ENCODE measurements at places on chromosomes 7 and 10.

GRCh38 chr7:107027208-107027607 is 17.3 kb upstream of the PRKAR2B start:
- ATAC-seq: no peak

DNA sequence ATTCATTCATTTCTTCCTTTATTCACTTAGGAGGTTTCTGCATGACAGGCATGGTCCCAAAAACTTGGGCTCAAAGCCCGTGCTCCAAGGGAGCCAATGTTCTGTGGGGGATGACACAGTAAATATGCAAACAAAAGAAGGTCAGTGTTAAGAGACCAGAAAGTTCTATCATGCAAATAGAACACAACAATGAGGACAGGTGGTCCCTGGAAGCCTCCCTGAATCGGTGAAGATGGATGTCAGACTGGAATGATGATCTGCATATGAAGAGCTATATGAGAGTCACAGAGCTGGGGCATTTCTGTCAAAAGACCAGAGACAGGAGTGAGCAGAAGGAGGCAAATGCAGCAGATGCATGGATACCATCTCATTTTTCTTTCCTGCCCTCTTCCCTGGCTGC is 129.0 kb downstream of the ABCA13 start:
- ATAC-seq: no peak

DNA sequence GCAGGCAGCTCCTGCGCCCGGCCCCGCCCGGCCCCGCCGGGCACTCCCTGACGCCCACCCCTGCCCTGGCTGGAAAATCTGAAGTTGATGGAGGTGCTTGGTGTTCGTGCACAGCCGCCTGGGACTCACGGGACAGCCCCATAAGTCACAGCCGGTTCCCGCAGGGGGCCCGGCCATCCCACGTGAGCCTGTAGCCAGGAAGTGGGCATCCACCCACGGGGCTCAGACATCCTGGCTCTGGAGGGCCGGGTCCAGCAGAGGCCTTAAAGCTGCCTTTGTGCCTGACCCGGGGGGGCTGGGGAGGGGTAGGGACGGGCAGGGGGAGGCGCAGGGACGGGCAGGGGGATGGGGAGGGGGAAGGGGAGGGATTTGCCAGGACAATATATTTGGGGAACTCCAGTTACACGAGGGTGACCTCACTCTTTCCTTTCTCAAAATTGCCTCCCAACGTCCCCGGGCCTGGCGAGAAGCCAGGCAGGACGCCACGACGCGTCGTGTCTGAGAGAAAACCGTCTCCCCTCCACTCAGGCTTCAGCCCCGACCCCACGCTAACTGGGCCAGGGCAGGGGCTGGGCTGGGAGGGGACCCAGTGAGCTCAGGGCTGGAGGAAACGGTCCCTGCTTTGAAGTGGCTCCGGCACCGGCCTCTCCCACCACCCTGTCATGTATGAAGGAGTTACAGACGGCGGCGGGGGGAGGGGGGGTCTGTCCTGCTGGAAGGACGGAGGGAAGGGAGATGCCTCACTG is 82.1 kb upstream of the PDGFA start:
- ATAC-seq: peak; percentile 32

DNA sequence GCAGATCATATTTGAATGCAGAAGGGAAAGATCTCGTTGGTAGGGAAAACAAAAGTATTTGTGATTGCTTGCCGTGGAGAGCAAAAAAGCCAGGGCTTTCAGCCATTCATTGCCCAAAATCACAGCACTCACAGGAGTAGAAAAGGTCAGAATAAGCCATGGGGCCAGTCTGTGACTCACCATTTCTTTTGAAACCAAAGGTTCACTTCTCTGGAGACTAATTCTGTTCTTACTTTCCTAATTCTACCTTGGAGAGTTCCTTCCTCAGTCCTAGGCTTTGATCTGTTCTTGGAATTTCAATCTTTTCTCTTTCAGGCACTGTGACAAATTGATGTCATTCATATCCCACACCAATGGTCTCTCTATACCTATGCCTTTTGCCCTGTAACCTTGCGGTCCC is 54.1 kb upstream of the FAM180A start:
- peak; percentile 48 for ATAC-seq

- ATAC-seq: no peak
Measured at GRCh38 chr7:129569326-129569725, 42.2 kb upstream of the NRF1 start.

- ATAC-seq: no peak
Measured at GRCh38 chr10:29749150-29749549, 114.4 kb upstream of the SVIL start.

DNA sequence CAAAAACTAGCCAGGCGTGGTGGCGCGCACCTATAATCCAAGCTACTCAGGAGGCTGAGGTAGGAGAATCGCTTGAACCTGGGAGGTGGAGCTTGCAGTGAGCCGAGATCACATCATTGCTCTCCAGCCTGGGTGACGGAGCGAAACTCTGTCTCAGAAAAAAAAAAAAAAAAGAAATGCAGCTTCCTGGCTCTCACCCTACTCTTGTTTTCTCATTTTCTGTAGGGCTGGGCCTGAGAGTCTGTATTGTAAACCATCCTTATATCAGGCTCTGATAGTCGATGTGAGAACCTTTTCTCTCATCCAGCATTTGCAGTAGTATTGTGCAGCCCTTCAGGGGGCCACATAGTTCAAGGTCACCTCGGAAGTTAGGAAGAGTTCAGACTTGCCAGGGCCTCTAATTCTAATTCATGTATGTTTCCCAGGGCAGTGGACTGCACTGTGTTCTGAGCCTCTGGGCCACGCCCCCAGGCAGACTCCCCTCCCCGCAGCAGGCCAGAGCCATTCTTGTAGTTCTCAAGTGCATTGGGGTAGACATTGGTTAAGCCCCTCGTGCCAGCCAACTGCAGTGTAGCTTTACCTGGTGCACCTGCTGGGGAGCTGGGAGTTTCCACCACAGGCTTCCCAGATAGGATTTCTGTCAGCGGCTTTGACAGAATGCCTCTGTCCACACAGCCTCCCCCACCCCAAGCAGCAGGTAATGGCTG is 38.3 kb upstream of the PDCD4 start:
- peak; percentile 1 for ATAC-seq

DNA sequence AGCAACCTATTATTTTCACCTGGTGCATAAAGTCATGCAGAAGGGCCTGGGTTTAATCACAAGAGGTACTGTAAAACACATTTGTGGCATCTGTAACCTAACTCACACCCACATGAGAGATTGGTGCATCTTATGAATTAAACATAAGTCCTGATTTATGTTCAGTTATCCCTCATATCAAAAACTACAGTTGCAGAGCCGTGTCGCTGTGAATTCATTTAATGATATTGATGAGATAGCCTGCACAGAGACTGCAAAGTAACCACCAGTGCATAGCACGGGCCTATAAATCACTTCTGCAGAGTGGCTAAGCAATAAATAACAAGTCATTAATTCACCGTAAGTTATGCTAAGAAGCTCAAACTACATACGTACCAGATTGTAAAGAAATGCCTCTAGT is 178.2 kb downstream of the RELN start:
- ATAC-seq: no peak

DNA sequence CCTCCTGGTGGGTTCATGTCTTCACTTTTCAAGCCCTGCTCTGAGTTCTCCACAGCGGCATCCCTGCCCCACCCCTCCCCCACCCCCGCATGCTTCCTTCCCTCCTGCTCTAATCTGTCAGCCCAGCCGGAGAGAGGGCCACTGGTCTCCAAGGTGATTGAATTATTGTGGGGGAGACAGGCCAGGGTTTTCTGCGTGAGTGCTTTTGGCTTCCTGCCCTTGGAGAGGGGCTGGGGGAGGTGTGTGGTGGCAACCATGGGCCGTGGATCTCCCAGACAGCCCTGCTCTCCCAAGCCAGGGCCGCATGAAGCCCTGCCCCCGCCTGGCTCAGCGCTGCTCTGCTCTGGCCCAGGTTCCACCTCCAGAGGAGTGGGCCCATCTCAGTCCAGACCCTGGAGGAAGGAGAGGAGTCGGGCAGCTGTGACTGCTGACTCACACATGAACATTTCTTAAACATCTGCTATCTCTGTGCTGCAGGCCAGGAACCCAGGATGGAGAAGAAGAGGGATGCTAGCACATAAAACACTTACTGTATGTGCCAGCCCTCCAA is 109.9 kb downstream of the ZMIZ1 start:
- no peak for ATAC-seq

DNA sequence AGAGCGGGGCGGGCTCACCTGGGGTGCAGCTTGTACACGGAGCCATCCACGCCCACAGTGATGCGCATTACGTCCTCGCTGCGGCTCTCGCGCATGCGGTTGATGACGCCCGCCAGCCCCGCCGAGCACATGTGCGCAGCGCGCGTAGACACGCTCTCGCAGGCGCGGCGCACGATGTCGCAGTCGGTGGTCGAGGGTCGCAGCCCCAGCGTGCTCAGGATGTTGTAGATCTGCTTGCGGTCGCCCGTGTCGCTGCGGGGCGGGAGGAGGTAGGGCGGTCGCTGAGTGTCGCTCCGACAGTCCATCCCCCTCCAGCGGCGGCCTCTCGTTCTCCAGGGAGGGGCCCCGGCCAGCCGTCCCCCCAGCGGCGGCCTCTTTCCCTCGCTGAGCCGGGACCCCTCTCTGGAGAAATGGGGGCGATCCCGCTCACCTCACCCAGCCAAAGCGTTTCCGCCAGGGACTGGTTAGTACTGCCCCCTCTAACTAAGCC is 4.4 kb upstream of the MYL7 start:
- ATAC-seq: no peak

Data from esophagus mucosa (tissue), 1 donor.